ENCODE measurements at places on chromosomes 5 and 9.

- no peak for DNase-seq
Observed at GRCh38 chr5:35822511-35822910, 34.2 kb upstream of the IL7R start.

DNA sequence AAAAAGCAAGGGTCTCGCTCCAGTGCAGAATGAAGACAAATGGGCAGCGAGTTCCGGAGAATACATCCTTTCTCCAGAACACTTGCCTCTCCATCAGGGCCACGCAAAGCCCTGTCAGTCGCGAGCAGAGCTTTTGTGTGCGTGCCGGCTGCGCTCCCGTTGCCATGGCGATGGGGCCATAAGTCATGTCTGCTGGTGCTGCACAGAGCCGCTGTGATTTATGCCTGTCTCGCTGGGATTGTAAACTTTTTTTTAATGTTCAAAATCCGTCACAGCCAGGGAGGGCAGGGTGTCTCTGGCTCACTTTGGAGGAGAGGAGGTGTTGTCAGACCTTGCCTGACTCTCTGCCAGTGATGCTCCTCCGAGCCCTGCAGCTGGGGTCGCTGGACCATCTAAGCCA is 272.7 kb downstream of the TRIM32 start:
- DNase-seq, result no peak

GRCh38 chr9:91458906-91459305 is 35.3 kb upstream of the NFIL3 start:
- no peak for DNase-seq

- DNase-seq, result no peak
Observed at GRCh38 chr5:84231433-84231832, 153.2 kb downstream of the EDIL3 start.

- DNase-seq, result no peak
Observed at GRCh38 chr5:156149213-156149612, 177.8 kb upstream of the SGCD start.

- DNase-seq, result no peak
Observed at GRCh38 chr5:96321345-96321744, 111.7 kb downstream of the PCSK1 start.

DNA sequence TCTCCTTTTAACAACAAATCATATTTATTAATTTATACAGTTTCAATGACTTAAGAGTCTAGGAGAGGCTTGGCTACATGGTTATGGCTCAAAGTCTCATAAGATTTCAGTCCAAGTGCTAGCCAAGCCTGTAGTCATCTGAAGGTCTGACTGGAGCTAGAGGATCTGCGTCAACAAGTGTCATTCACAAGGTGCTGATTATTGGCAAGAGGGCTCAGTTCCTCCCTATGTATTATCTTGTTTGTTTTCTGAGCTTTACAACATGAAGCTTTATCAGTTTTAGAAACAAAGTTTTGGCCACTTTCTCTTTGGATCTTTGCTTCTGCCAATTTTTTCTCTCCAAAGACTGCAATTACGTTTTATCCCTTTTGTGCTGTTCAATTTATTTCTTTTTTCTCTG is 94.7 kb downstream of the RICTOR start:
- no peak for DNase-seq

DNA sequence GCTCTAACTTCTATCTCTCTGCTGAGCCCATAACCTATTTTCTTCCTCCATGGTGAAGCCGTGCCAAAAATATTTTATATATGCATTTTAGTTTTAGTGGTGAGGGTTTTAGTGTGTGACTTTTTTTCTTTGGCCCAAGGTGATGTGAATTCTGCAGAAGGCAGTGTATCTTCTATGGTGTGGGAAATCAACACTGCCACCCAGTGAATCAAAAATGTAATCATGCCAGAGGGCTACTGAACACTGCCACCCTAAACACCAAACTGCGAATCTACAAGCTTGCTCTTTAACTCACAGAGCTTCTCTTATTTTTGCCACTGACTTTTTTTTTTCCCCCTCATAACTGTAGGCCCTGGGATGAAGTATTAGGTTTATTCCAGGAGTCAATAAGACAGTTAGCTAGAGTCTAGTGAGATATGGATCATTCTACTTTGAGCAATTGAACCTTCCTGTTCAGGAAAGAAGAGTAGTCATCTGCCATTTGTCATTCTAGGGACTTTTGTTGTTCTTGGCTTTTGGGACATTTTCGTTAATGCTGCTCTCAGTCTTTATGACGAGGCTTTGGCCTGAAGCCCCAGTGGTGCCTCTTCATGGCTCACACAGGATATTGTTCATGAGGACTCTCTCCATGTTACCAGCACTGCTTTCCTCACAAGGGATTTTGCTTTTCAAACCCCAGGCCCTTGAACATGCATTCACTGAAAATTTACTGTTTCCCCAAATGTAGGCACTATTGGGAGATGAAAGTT is 53.1 kb downstream of the C7 start:
- DNase-seq, result no peak

DNA sequence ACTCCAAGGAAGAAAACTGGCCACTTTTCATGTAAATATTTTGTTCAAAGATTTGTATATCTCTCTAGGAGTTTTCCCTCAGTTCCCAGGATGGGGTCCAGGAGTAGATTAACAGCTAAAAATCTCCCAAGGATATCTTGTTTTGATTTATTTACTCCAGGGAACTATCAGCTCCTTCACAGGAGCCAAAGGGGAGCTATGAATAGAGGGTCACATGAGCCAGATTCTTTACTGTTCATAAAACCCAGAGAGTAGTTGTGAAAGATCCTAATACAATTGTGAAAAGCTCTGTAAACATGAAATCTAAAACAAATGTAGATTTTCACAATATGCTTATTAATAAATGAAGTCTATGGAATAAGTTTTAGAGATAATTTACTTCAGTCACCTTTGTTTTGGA is 16.9 kb downstream of the DIMT1 start:
- no peak for DNase-seq

GRCh38 chr5:63175850-63176249 is 597.2 kb downstream of the LRRC70 start:
- DNase-seq, result no peak

GRCh38 chr5:38551030-38552017 is 5.1 kb downstream of the LIFR start:
- DNase-seq, result peak; percentile 64

GRCh38 chr5:91257301-91257700 is 125.8 kb downstream of the ARRDC3 start:
- DNase-seq, result no peak
